ENCODE measurements at places on chromosomes 2 and 18. TPM values are rescaled to one million over a fixed set of nuclear protein-coding genes. Genes with fewer than 3 reads are reported as not detected.

GRCh38 chr2:106063181-106063580, 130.9 kb downstream of the UXS1 start:
- DNase-seq, result no peak

DNA sequence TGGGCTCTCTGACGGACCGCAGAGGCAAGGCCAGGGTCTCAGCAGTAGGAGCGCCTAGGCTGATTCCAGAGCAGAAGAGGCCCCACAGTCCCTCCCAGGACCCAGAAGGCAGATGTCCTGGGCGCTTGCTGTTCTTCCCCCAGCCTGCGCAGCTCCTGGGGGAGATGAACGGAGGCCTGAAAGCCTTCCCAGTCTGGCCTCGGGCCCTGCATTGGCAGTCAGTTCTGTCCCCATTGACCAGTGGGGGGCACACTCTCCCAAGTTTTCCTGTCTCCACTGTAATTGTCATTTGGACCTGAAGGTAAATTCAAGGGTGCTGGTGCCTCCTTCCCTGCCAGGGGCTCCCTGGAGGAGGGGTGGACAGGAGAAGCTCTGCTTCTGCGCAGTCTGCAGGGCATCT, 345.7 kb downstream of the CYP26B1 start:
- no peak for DNase-seq

DNA sequence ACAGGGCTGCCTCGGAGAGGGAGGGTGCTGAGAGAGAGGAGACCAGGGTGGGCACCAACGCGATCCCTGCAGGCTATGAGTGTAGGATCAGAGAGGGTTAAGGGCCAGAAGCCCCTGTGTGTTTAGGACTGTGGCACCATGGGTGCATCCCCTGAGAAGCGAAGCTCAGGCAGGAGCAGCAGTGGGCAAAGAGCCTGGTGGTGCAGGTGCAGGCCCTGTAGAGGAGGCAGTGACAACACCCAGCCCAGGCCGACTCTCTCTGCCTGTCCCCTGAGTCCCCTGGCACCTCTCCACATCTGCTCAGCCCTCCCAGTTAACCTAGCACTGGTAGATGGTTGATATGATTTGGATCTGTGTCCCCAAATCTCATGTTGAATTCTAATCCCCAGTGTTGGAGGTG, 139.8 kb downstream of the RNF152 start:
- no peak for DNase-seq

DNA sequence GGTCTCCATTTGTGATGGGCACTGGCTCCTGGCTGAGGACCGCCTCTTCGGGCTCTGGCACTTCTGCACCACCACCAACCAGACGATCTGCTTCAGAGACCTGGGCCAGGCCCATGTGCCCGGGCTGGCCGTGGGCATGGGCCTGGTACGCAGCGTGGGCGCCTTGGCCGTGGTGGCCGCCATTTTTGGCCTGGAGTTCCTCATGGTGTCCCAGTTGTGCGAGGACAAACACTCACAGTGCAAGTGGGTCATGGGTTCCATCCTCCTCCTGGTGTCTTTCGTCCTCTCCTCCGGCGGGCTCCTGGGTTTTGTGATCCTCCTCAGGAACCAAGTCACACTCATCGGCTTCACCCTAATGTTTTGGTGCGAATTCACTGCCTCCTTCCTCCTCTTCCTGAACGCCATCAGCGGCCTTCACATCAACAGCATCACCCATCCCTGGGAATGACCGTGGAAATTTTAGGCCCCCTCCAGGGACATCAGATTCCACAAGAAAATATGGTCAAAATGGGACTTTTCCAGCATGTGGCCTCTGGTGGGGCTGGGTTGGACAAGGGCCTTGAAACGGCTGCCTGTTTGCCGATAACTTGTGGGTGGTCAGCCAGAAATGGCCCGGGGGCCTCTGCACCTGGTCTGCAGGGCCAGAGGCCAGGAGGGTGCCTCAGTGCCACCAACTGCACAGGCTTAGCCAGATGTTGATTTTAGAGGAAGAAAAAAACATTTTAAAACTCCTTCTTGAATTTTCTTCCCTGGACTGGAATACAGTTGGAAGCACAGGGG, 5.5 kb downstream of the TMEM37 start:
- DNase-seq, result no peak

GRCh38 chr2:85435981-85436835, 17.7 kb downstream of the SH2D6 start:
- no peak for DNase-seq

- no peak for DNase-seq
Observed at GRCh38 chr18:8758466-8758865, 53.1 kb downstream of the MTCL1 start.

- DNase-seq, result no peak
Observed at GRCh38 chr2:170965446-170966225, 36.6 kb downstream of the GORASP2 start.

The DAPL1 gene
- polyA plus RNA-seq, result 38.3 TPM

The PLEK gene
- polyA plus RNA-seq, result 10.0 TPM

The UGT1A5 gene
- polyA plus RNA-seq, result not detected

The C2orf78 gene
- not detected for polyA plus RNA-seq

All from right renal cortex interstitium (tissue), 3 donors.